Retinal pigment epithelial cell (primary cell): ENCODE measurements at places on chromosomes 3 and 15.

DNA sequence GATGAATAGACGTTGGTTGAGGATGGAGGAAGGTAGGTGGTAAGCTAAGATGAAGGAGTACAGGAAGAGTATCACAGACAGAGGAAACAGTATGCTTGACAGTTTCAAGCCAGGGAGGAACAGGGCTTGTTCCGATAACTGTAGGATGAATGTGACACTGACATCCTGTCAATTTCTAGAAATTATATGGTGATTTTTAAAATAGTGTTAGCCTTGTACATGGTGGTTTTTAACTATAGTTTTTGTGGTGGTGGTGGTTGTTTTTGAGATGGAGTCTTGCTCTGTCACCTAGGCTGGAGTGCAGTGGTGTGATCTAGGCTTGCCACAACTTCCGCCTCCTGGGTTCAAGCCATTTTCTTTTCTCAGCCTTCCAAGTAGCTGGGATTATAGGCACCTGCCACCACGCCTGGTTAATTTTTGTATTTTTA is 92.8 kb downstream of the FNDC3B start:
- no peak for DNase-seq

DNA sequence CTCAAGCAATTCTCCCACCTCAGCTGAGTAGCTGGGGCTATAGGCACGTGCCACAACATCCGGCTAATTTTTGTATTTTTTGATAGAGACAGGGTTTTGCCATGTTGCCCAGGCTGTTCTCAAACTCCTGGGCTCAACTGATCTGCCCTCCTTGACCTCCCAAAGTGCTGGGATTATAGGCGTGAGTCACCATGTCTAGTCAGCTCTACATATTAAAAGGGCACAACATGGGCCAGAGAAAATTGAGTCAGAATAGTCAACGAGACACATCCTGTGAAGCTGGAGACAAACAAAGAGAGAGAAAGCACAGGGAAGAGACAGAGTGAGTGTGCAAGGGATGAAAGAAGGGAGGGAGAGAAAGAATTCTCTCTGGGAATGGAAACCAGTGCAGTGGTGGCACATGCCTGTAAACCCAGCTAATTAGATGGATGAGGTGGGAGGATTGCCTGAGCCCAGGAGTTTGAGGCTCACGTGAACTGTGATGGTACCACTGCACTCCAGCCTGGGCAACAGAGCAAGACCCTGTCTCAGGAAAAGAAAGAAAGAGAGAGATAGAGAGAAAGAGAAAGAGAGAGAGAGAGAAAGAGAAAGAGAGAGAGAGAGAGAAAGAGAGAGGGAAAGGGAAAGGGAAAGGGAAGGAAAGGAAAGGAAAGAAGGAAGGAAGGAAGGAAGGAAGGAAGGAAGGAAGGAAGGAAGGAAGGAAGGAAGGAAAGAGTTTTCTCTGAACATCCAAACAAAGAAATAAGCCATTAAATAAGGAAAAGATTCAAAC is 107.2 kb upstream of the SLC25A36 start:
- peak; percentile 34 for DNase-seq

GRCh38 chr3:37703626-37704025 is 158.1 kb upstream of the CTDSPL start:
- DNase-seq, result peak; percentile 57

DNA sequence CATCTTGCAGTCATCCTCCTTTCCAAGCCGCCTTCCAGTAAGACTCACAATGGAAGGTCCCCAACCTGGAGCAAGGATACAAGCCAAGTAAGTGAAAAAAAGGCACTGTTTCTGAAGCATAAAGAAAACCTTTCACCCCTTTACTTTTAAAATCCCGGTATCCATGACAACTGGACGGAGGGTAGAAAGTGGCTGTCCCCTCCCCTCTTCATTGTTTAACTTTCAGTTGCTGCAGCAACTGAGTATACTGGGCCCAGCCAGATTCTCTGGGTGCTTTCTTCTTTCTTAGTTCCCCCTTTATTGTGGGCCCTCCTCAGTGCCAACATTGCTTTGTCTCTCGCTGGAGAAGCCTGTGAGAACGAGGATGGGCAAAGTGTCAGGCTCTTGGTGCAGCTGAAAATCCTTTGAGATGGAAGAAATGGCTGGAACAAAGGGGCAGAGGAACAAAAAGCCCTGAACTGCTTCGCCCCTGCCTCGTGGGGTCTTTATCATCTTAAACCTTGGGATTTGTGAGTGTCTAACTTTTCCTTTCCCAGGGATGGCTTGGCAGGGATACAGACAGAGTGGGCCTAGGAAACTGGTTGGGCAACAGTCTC is 224.0 kb upstream of the RGMA start:
- DNase-seq, result no peak

GRCh38 chr3:88113311-88114162 is 36.2 kb upstream of the C3orf38 start:
- peak; percentile 21 for DNase-seq

DNA sequence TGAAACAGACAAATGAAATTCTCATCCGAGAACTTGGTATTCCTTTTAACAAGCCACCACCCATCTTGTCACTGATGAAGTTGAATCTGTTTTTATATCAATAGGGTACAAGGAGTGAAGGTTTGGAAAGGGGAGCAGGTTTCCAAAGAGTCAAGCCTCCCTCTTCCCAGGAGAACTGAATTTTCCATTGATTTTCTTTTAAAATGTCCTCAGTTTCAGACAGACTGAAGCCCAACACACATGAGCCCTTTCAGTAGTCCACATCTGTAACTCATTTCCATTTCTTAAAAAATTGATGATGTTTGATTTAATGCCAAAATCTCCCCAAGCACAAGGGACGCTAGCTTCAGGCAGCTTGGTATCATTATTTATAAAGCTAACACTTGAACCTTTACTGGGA is 187.7 kb downstream of the FOXB1 start:
- DNase-seq, result no peak

- DNase-seq, result no peak
These were observed 94.2 kb upstream of the ALDH1A3 start for GRCh38 chr15:100785181-100786138.

DNA sequence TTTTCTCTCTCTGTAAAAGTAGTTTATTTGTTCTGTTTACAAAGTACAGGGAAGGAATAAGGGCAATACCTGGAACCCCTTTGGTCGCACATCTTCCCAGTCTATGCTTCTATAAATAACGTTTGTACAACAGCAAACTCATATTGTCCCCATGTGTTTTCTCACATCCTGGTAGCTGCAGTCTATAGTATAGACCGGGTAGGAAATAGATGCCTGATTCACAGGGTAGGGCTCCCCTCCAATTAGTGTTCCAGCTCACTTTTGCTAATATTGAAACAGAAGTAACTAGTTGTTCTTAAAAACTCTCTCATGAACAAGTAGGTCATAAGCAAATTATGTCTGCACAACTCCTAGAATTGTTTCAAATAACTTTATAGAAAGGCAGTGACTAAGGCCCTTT is 17.7 kb downstream of the ATG7 start:
- DNase-seq, result no peak
